HTR-8/SVneo (cell line): ENCODE measurements at places on chromosomes 2 and 18.

- DNase-seq: no peak
Observed at GRCh38 chr2:74128206-74128605, 19.5 kb downstream of the BOLA3 start.

DNA sequence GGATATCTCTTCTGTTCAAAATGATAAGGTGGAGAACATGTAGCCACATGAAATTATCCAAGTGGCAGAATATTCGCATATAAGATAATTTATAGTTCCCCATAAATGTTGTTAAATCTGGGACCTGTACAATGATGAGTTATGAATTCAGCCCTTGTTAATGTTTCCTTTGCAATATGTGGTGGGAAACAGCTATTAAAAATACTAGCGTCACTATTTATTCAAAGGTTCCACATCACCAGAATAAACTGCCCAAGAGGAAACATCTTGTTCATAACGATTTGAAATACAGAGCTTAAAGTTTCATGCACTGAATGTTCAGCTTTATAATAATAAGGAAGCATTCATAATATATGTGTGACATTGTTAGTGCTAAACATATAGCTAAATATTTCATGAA, 223.9 kb upstream of the TCF4 start:
- no peak for DNase-seq

DNA sequence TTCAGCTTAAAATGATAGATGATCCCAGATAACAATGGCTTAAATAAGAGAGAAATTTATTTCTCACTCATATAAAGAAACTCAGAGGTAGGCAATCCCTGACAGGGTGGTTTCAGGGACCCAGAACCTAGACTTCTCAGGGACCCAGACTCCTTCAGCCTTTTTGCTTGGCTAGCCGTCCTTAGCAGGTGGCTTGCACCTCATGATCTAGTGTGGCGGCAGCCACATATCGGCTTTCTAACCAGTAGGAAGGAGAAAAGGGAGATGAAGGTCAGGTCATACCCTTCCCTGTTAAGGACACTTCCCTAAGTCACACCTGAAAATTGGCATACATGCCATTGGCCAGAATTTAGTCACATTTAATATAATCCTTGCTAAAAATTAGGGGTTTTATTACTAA, 18.4 kb downstream of the VSNL1 start:
- DNase-seq: no peak

DNA sequence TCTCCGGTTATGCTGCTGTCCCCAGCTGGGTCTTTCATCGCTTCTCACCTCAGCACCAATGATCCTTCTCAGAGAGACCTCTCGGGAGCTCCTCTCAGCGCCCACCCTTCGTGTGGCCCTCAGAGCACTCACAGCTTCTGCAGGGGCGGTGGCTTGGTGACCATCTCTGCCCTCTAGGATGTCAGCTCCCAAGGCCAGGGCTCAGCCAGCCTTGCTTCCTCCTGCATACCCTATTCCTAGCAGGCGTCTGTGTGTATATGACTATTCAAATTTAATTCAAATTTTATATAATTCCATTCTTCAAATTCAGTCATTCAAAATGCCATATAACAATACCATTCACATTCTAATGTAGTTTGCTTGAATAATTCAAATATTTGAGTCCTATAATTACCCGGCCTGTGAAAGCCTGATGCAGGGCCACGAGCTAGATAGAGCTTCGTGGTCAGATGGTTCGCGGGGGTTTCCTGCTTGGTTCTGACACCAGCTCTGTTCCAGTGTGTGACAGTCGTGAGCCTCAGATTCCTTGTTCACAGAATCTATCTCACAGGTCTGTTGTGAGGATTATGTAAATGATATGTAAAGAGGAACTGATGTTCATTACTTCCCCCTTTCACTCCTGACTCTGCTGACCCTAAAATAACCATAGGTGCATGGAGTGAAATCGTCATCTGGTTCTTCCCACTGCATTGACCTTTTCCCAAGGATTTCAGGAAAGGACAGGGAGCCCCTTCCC, 94.0 kb upstream of the CNGA3 start:
- DNase-seq: no peak

GRCh38 chr18:47754311-47755101, 176.0 kb downstream of the SMAD2 start:
- DNase-seq: peak; percentile 42

- DNase-seq: no peak
Observed at GRCh38 chr2:168427451-168427850, 28.6 kb upstream of the CERS6 start.

DNA sequence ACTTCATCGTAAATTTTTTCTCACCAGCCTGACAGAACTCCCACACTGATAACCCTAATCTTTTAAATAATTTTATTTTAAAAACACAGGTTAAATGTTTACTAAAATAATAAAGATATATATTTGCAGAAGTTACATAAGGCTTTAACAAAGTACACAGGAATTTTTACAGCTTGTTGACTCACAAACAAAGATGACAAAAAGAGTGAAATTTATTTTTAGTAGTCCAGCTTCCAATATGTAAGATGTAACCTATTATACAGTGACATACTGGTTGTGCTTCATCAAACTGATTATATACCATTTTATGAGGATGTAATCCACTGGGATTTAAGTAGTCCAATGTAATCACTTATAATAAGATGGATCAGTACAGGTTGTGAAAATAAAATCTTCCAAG, 348.9 kb upstream of the SLC39A10 start:
- DNase-seq: no peak

DNA sequence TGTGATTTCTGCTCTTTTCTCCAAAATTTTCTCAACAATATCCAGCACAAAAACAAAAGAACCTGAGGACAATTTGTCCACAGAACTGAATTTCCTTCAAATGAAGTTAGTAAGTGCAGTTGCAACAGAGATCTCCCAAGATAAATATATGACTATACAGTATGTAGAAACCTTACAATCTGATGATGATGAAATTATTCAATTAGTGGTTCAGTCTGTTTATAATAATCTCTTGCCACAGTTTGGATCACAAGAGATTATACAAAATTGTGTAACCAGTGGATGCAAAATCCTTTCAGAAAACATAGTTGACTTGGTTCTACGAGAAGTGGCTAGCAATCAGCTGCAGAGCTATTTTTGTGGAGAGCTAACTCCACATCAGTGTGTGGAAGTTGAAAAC, 68.7 kb downstream of the FSIP2 start:
- DNase-seq: no peak

DNA sequence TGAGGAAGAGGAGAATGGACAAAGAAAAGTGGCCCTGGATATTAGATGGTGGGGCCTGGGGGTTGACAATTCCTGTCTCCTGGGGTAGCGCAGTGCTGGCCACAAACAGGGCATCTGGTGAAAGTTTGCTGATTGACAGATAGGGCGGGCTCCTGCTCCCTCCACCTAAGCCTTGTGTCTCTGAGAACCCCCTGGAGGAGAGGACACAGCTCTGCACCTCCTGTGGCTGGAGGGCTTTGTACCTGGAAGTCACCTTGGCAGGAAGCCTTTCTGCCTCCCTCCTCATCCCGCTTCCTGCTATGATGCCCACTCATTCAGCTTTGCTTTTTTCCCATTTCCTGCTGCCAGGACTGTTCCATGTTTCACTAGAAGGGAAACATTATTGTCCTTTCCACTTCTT, 72.4 kb downstream of the RHOB start:
- no peak for DNase-seq

DNA sequence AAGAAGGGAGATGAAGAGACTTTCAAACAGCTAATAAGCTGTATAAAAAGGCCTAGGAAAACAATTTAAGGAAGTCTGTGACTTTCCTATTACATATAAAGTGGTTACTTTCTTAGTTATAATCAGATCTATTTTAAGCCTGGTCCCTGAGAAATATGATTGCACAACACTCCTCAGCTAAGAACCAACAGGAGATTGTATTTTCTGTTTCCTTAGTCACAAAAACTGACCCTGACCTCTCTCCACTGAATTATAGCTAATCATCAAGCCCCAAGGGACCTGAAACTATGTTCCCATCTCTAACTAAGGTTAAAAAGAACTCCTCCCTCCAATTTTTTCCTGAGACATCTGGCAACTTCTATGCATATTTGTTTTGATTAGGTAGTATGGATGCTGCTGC, 106.9 kb downstream of the ROCK1 start:
- peak; percentile 6 for DNase-seq

GRCh38 chr2:98039085-98039756, 43.5 kb upstream of the TMEM131 start:
- DNase-seq: no peak

DNA sequence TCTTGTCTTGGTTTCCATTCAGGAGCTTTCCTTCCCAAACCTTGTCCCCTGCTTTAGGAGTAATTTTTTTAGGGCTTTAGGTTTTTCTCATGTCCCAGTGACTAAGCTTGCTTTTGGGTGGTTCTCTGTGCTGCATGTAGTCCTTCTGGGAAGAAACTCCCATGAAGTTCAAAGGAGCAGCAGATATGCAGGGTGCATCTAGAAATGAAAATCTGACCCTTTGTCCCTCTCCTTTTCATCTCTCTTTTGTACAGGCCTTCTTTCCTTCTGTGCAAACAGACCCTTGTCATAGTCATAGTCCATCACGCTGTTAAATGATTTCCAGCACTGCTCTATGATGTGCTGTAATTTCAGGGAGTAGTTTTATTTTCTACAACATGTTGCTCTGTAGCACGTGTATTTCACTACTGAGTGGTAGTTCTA, 20.4 kb downstream of the FMNL2 start:
- DNase-seq: no peak

- DNase-seq: no peak
Observed at GRCh38 chr2:70771446-70771845, 3.4 kb upstream of the ADD2 start.

DNA sequence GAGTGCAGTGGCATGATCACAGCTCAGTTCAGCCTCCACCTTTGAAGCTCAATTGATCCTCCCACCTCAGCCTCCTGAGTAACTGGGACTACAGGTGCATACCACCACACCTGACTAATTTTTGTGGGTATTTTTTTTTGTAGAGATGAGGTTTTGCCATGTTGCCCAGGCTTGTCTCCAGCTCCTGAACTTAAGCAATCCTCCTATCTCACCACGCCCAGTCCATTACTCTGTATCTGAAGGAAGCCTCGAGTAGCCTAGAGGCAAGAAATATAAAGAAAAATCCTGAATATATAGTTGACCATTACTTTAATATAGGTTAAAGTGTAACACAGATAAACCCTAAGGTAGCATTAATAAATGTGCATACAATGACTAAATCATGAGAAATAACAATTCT, 686.8 kb upstream of the PIK3C3 start:
- no peak for DNase-seq

DNA sequence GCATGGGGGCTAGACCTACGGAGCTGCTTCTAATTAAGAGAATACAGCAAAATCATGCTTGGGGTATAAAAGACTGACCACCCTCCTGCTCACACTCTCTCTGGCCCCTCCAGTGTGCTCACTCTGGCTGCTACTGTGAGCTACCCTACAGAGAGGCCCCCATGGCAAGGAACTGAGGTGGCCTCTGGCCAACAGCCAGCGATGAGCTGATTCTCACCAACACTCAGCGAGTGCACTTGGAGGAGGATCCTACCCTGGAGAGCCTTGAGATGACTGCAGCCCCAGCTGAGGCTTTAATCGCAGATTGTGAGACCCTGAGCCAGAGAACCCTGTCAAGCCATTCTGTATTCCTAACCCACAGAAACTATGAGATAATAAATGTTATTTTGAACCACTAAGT, 88.2 kb downstream of the GFPT1 start:
- peak; percentile 30 for DNase-seq

- DNase-seq: no peak
Observed at GRCh38 chr2:137772451-137772850, 191.8 kb upstream of the HNMT start.
